CD4-positive, alpha-beta T cell (primary cell): ENCODE measurements at places on chromosomes 3 and 15. TPM values are rescaled to one million over a fixed set of nuclear protein-coding genes. Genes with fewer than 3 reads are reported as not detected.

The SLC22A14 gene
- total RNA-seq = 0.11 TPM

The LSM3 gene
- total RNA-seq = 6.5 TPM

The DVL3 gene
- 31.7 TPM for total RNA-seq

The NRROS gene
- 8.4 TPM for total RNA-seq

The GABRG3 gene
- not detected for total RNA-seq

The SEMA7A gene
- total RNA-seq = 2.3 TPM

The TRH gene
- total RNA-seq = not detected

The C3orf49 gene
- not detected for total RNA-seq

The GP5 gene
- 3.3 TPM for total RNA-seq

The ECE2 gene
- not detected for total RNA-seq

The NR2E3 gene
- not detected for total RNA-seq

The WDR76 gene
- 7.0 TPM for total RNA-seq
